ENCODE measurements at places on chromosomes 13 and 19.

- DNase-seq = no peak
Measured at GRCh38 chr13:75533861-75534260, 3.8 kb downstream of the COMMD6 start.

DNA sequence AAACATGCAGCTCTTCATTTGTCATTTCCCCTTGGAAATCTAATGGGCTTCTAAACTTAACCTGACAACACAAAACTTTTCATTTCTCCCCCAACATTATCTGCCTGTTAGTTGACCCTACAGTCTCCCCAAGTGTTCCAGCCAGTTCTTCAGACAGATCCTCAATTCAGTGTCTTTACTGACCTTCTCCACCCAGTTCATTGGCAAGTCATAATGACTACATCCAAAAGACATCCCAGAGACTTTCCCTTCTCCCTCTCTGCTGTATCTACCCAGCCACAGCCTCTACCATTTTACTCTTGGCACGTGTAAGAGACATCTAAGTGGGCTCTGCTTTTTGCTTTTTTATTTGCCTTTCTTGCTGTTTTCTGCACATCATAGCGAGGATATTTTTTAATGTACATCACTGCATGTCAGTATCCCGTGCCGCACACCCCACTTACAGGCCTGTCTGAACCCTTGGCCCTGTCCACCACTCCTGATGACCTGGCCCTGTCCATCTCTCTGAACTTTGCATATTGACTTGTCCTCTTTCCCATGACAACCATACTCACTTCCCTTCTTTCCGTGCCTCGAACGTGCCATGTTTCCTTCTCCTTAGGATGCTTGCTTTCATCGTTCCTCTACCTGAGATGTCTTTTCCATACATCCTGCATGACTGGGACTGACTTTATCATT is 391.9 kb downstream of the IRS2 start:
- DNase-seq = no peak

DNA sequence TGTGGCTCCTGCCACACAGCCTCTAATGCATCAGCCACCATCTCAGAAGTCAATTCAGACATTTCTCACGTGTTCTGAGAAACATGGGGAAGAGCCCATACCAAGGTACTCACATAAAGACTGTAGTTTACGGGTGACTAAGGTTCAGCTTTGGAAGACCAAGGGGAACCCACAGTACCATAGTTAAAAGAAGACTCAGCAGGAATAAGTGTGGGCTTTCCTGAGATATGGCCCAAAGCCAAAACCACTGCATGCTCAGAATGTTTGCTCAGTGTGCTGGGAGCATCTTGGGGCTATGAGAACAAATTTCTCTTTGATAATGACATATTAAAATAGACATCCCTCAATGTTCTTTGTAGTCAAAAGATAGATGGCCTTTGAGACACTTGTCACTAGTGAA is 283.8 kb downstream of the DCT start:
- no peak for DNase-seq

DNA sequence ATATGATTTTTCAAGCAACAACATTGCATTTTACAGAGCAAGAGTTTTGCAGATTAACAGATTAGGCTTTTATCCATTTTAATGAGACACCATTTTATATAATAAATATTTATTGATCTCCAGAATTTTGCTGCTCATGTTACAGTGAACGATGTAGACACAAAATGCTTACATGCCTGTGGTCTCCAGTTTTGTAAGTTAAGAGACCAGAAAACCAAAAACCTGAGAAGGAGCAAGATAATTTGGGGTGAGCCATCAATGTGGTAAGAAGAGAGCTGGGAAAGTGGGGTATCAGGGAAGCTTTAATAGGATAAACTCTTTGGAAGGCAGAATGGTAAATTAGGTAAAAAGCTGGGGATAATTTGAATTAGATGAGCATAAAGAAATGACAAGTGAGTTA is 2100.5 kb upstream of the PCDH20 start:
- no peak for DNase-seq

DNA sequence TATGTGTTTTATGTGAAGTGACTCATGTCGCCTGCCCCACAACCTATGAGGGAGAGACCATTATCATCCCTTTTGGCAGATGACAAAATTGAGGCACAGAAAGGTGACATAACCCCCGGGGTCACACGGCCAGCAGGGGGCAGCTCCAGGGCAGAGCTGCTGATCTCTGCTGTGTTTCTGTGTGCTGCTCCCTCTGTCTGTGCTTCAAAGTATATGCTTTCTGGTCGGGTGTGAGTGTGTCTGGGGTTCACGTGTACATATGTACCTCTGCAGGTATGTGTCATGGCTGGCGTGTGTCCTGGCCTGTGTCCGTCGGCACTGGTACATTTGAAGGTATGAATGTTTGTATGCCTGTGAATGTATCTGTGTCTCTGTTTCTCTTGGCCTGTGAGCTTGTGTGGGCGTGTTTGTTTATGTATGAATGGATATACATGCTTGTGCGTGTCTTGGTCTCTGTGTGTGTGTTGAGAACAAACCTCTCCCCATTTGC is 7.1 kb downstream of the LIPE start:
- peak; percentile 85 for DNase-seq

- no peak for DNase-seq
Measured at GRCh38 chr19:40578442-40578908, 1.8 kb downstream of the SHKBP1 start.

- no peak for DNase-seq
Measured at GRCh38 chr19:7699417-7700401, 2.2 kb downstream of the FCER2 start.

DNA sequence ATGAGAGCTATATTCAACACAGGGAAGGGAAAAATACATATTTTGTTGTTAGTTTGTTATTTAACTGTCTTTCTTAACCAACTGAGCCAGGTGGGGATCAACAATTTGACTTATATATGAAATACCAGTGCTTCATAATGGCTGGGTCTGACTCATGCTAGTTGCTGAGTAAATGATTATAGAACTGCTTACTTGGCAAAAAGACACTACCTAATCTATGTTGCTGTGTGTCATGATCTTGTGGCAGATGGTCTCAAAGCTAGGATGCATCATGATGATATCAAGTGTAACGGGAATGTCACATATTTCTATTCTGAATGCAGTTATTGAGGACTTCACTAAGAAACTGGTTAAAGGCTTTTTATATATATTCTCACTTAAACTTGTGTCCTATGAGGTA is 727.4 kb upstream of the SLITRK1 start:
- DNase-seq = no peak

GRCh38 chr19:3857449-3858003 is 11.3 kb downstream of the ZFR2 start:
- DNase-seq = no peak

GRCh38 chr13:30091691-30092090 is 215.7 kb downstream of the KATNAL1 start:
- DNase-seq = no peak

- DNase-seq = no peak
Measured at GRCh38 chr13:98214008-98214643, 37.1 kb upstream of the RNF113B start.

DNA sequence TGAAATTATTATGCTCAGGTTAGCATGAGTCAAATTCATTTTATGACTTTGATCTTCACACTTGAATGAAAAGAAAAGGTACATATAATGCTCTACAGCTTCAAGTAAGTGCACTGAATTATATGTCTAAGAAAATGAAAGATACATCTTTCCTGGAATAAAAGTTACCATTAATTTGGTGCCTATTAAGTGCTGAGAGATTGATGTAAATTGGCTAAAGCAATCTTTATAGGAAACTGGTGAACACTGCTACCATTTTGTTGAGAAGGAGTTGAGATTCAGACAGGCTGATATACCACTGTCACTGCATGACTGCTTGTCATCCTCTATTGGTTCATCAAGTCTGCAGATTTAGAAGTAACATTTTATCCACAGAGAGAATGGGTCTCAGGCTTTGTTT is 416.8 kb upstream of the SPRY2 start:
- no peak for DNase-seq

DNA sequence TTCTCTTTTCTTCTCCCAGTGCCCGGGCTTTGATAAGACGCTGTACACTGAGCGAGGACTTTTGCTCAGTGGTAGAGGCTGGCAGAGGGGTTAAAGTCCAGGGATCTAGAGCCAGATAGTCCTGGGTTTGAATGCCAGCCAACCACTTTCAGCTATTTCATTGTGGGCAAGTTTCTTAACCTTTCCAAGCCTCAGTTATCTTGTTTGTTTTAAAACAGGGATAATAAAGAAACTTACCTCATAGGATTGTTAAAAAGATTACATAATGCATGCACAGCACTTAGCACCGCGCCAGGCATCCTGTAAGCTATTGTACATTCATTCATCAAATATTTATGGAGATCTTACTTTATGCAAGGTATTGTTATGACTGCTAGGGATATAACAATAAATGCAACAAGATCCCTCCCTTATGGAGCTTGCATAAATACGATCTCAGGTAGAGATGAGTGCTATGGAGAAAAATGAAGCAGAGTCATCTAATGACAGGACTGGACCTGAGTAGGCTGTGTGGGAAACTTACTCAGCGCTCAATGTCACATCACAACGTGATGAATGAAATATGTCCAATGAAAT is 70.8 kb downstream of the LNX2 start:
- no peak for DNase-seq

GRCh38 chr13:19618977-19619376 is 14.5 kb upstream of the MPHOSPH8 start:
- no peak for DNase-seq

- no peak for DNase-seq
Measured at GRCh38 chr19:29478578-29479565, 46.9 kb upstream of the VSTM2B start.

DNA sequence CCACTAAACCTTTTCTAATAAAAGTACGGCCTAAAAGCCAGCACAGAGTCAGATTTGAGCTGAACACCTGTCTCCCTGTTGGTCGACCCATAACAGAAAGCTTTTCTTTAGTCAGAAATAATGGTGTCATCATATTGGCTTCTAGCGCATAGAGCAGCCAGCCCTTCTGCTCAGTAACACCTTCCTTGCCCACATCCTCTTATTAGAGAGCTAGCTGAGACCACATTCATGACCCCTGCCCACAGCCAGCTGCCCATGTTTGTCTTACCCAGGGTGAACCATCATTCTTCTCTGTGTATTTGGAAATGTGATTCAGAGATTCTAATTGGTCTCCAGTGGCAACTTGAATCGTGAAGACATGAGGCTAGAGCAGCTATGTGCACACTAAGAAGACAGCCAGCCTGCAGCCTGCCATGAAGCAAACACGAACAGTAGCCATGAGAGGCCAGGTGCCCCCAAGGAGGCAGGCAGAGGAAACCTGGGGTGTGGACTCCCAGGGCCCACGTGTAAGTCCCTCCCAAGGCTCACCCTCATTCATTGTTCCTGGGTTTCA is 82.3 kb upstream of the PDCD5 start:
- DNase-seq = no peak

DNA sequence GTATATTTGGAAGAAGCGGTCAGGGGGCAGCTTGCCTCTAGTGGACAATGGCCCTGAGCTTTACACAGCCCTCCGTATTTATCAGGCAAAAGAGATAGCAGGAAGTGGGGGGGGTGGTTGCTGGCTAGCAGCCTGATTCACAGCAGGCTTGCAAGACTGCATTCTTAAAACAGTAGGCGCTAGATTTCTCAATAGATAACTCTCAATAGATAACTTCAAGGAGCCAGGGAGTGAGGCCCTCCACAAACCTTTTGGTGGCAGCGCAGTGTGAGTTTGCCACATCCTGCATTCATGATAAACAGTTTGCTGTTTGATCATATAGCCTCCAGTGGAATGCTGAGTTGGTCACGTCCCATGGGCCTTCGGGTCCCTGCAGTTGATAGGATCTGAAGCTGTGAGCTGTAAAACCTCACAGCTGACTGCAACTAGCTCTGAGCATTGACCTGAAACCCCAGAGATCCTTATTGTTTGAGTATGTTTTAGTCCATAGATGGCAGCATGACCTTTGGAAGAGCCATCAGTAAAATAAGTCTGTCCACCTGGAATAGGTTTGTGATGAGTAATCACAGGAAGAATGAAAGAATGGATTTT is 12.2 kb downstream of the FPR3 start:
- no peak for DNase-seq

- DNase-seq = no peak
Measured at GRCh38 chr19:41843371-41843770, 1.1 kb downstream of the LYPD4 start.

DNA sequence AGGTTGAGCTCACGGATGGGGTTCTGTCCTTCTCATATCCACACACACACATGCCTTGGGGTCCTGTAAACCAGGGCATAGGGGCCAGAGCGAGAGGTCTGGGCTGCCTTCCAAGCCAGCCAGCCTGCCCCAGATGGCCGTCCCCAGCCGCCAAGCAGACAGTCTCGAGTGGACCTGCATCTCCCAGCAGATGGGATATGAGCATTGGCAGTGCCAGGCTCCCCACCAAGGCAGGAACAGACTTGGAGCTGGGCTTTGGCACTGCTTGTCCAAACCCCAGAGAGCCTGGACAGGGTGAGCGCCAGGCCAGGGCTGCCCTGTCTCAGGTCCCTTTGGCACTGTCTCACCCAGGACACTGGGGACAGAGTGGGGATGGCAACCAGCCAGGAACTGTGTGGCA is 130.4 kb downstream of the DPF1 start:
- DNase-seq = no peak

DNA sequence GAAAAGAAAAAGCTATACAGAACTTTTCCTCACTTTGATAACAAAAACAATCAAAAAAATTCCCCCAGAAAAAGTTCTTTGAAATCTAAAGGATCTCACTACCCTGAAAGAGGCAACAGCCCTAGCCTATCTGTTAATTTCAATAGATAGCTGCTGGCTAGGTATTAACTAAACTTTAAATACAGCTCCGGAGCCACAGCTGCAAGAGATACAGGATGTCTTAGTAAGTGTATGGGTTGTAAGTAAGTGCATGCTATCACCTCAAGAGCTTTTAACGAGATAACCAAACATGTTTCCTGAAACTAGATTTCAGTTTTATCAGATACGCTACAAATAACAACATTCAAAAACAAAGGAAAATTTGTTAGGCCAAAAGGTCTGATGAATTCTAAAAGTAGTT is 148.4 kb downstream of the KLF12 start:
- no peak for DNase-seq

GRCh38 chr13:63381078-63381859 is 1965.6 kb upstream of the PCDH20 start:
- DNase-seq = no peak

GRCh38 chr13:45439008-45439407 is 20.8 kb upstream of the SLC25A30 start:
- no peak for DNase-seq

GRCh38 chr13:106331116-106331515 is 204.3 kb downstream of the EFNB2 start:
- no peak for DNase-seq

GRCh38 chr13:106795847-106796246 is 227.9 kb upstream of the ARGLU1 start:
- DNase-seq = no peak

DNA sequence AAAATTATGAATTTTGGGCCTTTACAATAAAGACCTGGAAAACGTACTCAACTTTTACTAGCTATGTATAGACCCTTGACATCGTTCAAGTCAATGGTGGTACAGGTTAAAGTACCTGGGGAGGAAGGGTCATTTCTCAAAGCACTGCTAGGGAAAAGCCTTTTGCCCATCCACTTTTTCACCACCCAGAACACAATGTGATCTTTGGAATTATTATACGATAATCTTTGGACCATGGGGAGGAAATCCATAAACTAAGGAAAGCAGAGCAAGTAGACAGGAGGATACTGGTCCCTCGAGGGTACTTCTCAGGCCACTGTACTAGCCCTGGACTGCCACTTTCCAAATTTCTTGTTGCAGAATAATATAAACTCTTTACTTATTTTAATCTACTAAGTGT is 39.5 kb downstream of the UBL3 start:
- no peak for DNase-seq
